ENCODE measurements at places on chromosomes 4 and X.

DNA sequence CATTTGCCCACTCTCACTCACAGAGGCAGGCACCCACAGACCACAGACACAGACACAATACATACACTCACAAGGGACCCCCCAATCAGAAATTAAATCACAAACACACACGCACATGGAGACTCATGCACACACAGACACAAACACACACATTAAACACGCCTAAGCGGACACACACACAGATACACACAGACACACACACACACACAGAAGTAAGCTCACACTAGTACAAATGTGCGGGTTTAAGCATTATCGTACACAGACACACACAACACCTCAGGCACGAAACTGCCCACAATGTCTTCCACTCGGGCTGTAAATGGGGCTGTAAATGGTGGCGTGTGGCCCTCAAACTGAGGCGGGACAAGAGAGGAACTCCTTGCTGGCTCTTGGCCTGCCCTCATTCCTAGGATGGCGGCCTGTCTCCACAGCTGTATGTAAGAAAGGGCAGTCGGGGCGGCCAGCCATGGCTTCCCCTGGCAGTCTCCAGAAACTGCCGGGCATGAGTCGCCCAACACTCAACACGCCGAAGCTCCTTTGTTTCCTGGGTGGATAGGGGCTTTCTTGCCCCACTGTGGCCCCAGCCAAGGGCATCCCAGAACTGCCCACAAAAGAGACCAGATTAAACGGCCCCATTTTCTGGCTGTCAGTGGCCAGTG is 53.9 kb downstream of the NBDY start:
- DNase-seq = no peak

DNA sequence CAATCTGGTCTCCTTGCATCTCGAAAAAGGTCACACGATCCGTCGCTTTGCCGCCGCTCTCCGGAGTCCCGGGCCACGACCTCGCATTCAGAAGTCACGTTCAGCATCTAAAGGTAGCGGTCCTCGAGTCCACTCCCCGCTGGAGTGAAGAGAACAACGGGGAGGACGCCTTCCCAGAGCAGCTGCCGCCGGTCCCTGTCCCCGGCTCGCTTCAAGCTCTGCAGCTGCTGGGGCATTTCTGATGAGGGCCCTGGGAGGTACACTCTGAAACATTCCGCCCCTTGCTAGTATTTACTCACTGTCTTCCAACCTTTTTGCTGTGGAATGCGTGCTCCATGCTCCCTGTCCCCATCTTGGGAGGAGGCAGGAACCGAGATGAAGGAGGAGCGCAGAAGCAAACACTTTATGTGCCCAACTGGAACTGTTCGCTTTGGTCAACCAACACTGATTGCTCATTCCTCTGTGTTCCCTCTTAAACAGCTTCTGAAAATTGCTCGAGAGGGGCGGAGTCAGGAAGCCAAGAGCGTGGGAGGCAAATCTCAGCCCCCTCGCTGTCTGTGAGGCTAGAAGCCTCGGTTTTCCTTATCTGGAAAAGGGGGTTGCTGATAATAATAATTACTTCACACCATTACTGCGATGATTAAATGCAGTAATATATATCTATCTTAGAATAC is 6.4 kb upstream of the VAMP7 start:
- DNase-seq = no peak

GRCh38 chrX:129445436-129445835 is 77.9 kb downstream of the SMARCA1 start:
- DNase-seq = no peak

DNA sequence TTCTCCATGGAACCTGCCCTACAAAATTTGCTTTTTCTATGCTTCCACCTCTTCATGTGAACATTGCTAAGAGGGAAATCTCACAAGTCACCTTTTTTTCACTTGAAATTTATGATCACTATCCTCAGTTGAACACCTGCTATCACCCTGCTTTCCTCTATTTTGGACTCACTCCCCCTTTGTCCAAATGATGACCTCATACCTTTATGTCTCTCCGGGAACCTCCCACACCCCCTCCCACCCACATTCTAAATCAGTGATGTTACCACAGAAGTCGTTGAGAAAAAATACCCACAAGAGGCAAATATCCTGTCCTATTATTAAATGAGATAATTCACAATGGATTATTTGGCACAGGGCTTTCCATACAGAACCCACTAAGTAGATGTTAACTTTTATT is 156.5 kb downstream of the RNF150 start:
- no peak for DNase-seq

GRCh38 chrX:47523713-47524166 is 37.3 kb upstream of the ARAF start:
- DNase-seq = no peak

DNA sequence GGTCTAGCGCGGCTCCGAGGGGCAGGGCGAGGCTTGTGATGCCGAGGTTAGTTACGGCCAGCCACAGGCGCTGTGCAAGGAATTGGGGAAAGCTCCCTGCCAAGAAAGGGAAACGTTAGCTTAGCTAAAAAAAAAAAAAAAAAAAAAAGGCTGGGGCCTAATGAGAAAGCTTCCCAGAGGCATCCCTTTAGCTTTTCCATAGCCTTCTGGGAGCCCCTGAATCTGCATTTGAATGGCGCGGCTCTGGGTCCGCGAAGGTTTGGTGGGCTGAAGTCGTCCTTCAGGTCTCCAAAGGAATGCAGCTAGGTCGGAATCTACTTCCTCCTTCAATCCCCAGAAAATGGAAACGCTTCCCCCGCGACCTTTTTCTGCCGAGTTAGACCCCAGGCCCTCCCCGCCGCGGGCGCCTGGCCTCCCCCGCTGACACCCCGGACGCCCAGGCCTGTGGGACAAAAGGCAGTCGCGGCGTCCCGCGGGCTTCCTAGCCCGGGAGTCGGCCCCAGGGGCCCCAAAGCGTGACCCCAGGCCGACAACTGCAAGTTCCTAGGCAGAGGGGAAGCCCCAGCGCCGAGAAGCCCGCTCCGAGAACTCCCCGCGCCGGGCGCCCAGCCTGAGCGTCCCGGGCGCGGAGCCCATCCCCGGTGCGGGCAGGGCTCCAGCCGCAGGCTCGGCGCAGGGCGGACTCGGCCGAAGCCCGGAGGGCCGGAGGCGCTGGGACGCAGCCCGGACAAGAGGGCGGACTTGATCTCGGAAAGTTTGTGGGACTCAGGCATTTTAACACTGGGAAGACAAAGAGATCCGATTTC is 605 bp upstream of the FAT1 start:
- DNase-seq = peak; percentile 73

DNA sequence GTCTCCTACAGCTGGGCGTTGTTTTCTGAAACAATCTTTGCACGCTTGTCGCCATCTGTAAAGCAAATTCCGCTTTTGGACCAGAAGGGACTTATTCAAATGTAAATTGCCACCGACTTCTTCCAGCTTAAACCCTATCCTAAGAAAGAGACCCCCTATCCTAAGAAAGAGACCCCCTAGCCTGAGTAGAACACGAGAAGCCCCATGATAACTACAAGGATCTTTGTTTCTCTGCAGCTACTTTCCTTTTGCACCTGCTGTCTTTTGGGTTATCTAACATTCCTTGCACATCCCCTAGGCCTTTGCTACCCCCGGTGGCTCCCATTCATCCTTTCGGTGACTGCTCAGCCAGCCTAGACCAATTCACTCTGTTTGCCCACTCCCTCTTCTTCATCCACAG is 536.0 kb upstream of the PRKX start:
- no peak for DNase-seq

GRCh38 chr4:156799121-156799589 is 172.4 kb downstream of the PDGFC start:
- no peak for DNase-seq

DNA sequence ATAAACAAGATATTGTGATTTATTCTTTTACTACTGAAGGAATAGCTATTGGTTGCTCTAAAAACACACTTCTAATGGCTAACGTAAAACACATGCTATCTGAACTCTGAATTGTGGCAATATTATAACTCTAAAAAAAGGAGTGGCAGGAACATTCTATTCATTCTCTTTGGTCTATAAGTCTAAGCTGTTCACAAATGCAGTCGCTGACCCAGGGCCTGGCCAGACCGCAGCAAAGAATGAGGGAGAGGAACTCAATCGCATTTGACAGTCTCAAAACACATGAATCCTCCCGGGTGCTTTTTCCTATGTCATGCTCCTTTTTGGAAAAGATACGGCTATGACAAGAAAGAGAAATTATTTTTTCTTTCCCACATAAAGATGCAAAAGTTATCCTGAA is 651.6 kb upstream of the PITX2 start:
- peak; percentile 21 for DNase-seq

DNA sequence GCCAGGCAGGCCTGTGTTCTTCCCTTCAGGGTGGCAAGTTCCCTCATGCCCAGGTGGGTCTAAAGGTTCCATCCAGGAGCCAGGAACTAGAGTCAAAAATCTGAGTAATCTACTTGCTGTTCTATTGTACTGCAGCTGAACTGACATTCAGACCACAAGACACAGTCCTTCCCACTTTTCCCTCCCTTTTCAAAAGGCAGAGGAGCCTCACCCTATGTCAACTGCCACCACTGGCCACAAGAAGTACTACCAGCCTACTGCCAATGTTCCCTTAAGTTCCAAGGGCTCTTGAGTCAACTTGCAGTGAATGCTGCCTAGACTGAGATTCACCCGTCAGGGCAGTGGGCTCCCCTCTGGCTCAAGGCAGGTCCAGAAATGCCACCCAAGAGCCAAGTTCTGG is 133.5 kb downstream of the FAM47B start:
- no peak for DNase-seq

- no peak for DNase-seq
These were observed 4.4 kb downstream of the ANAPC10 start for GRCh38 chr4:145093638-145094037.

DNA sequence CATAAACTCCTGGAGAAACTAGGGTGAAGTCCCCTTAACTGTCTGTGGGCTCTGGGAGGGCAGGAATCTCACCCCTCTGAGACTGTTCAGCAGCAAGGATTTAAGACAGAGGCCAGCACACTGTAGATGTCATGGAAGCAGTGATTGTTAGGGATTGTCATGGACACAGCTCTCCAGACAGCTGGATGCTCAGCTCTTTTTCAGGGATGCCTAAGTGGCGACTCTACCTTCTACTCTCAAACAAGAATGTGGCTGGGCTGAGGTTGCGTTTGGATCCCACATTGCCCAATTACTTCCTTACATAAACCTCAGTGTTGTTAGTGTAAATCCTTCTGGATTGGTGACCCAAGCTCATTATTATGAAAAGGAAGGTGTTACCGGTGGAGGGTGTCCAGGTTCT is 291.9 kb upstream of the VCX3A start:
- DNase-seq = no peak

GRCh38 chr4:52711272-52711671 is 40.0 kb downstream of the ERVMER34-1 start:
- DNase-seq = no peak

GRCh38 chr4:156633847-156634246 is 337.8 kb downstream of the PDGFC start:
- no peak for DNase-seq

GRCh38 chr4:76726176-76726575 is 171.8 kb downstream of the SOWAHB start:
- DNase-seq = no peak

- DNase-seq = no peak
These were observed 48.0 kb upstream of the LAS1L start for GRCh38 chrX:65582450-65583082.

- DNase-seq = no peak
These were observed 32.3 kb downstream of the NOP14 start for GRCh38 chr4:2930758-2931511.

DNA sequence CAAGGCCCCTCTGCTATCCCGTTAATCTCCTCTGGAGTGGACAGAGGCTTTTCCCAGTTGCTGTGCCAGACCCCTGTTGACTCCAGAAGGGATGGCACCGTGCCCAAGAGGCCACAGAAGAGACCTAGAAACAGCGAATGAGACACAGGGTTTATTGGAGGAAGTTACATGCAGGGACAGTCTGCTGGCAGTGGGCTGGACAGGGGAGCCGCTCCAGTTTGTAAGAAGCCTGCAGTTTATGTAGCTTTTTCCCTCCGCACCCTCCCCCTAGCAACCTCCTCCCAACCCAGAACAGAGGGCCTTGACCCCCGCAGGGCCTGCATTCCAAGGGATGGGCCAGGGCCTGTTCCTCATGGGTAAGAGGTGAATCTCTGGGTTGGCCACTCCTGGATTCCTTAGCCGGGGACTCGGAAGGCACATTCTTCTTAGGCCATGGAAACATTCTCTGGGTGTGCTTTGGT is 216.8 kb upstream of the PSAPL1 start:
- DNase-seq = peak; percentile 64

- no peak for DNase-seq
These were observed 210.1 kb upstream of the NHS start for GRCh38 chrX:17164941-17165340.

DNA sequence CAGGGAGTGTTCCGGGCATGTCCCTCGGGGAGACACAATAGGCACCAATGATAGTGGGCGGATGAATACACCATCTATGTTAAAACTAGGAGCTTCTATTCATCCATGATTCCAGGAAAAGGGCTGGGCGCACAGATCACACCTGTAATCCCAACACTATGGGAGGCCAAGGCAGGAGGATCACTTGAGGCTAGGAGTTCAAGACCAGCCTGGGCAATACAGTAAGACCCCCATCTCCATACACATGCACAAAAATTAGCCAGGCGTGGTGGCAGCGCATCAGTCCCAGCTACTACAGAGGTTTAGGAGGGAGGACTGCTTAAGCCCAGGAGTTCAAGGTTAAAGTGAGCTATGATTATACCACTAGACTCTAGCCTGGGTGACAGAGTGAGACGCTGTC is 2.4 kb downstream of the NELFA start:
- DNase-seq = no peak

GRCh38 chr4:2417226-2417764 is 1.1 kb downstream of the ZFYVE28 start:
- DNase-seq = no peak

- no peak for DNase-seq
These were observed 338.5 kb downstream of the PCDH7 start for GRCh38 chr4:31058656-31059055.

- DNase-seq = peak; percentile 25
These were observed 449 bp downstream of the CTPS2 start for GRCh38 chrX:16711893-16712547.

DNA sequence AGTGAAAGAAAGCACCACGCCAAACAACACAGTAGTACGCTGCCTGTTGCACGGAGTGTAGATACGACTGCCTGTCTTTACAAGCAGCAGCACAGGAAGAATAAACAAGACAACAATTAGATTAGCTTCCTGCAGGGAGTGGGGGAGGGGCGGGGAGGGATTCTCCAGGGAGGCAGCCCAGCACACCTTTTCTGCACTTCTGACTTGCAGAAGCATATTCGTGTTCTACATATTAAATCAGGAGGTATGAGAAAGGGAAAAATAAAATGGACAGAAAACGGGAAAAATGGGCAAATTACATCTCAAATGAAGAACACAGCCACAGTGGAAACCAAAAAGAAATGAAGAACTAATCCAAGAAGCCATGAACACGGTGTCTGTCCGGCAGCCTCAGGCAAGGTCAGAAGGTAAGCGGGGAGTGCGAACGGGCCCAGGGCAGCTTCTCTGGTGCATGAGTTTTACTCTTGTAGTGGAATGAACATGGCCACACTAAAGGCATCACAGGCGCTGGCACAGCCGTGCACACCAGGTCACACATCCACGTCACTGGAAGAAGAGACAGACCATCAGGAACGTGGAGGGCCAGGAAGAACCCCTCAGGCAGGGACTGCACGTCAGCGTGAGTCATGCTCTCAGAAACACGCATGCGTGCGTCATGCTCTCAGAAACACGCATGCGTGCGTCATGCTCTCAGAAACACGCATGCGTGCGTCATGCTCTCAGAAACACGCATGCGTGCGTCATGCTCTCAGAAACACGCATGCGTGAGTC is 20.1 kb upstream of the ADRA2C start:
- DNase-seq = no peak

- no peak for DNase-seq
These were observed 492.1 kb upstream of the SMIM31 start for GRCh38 chr4:164261831-164262230.

All from right hindlimb (tissue), 1 donor.